ENCODE measurements at places on chromosomes 4 and X.

DNA sequence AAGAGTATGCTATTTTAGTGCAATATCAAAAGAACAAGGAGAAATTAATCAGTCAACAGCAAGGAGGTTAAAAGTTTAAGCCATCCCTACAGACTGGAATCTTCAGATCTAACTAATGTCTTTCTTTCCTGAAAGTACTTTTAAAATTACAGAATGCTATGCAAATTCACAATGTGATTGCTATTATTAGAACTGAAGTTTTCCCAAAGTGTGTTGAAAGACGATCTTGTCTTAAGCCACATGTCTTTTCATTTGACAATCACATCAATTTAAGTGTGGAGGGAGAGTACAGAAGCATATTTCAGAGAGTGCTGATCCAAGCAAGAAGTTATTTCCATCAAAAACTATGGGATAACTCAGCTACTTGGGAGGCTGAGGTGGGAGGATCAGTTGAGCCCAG lies 64.7 kb upstream of the TNIP3 start:
- DNase-seq = no peak

- DNase-seq = no peak
Observed at GRCh38 chrX:109719264-109719663, 13.8 kb downstream of the ACSL4 start.

GRCh38 chr4:20408611-20409010 lies 156.9 kb downstream of the SLIT2 start:
- DNase-seq = no peak

DNA sequence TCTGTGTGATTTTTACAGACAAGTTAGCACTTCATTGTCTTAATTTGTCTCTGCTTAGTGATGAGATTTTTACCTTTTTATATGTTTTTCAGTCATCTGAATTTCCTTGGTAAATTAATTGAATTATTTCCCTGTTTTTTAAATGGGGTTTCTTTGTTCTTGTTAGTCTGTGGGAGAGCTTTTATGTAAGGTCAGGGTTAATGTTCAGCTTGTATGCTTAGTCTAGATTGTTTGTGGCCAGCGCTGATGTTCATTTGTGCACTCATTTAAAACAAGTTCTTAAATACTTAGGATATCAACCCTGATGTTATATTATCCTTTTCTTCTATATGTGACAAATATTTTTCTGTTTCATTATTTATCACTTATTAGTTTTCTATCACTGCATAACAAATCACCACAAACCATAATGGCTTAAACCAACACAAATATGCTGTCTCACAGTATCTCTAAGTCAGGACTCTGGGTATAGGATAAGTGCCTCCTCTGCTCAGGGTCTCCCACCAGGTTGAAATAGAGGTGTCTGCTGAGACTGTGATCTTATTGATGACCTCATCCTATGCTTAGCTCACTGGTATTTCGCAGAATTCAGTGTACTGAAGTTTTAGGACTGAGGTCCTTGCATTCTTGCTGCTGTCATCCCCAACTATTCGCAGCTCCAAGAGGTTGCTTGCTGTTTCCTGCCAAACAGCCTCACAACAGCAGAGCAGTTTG lies 53.2 kb downstream of the ATP10D start:
- DNase-seq = no peak

GRCh38 chr4:113699772-113700171 lies 61.8 kb downstream of the CAMK2D start:
- DNase-seq = no peak

DNA sequence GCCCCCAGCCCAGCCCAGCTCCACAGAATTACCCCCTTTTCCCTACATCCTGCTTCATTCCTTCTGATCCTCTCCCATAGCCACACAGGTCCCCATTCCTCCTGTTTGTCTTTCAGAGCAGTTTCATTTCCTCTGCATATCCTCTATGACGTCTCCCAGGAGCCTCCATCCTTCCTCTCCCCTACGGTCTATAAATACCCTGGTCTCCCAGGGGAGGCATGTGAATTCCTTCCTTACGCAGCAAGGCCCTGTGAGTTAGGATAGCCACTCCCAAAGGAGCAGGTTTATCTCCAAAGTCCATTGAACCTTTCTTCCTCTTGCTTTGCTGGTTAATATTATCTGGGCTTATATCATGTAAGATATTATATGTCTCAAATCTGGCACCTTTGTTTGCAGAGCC lies 8.4 kb upstream of the APLN start:
- no peak for DNase-seq

DNA sequence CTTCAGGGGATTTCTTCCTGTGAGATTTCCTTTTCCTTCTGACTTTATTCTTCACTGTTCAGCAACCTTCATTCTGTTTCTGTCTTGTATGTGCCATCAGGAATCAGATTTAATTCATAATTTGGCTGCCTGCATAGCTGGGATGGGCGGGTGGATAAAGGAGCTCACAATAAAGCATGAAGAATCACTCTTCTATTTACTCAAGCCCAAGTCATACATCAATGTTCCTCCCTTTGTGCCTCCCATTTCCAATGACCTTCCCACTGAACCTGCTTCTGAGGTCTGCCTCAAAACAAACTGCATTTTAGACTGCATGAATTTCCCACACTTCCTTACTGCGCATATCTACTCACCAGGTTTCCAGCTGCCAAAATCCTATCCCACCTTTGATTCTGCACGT lies 14.0 kb downstream of the PDGFC start:
- DNase-seq = no peak

GRCh38 chr4:113888006-113888405 lies 91.4 kb downstream of the ARSJ start:
- no peak for DNase-seq

GRCh38 chr4:23819041-23819511 lies 70.8 kb downstream of the PPARGC1A start:
- DNase-seq = no peak

- DNase-seq = no peak
Observed at GRCh38 chr4:14302021-14302420, 674.5 kb upstream of the BOD1L1 start.

DNA sequence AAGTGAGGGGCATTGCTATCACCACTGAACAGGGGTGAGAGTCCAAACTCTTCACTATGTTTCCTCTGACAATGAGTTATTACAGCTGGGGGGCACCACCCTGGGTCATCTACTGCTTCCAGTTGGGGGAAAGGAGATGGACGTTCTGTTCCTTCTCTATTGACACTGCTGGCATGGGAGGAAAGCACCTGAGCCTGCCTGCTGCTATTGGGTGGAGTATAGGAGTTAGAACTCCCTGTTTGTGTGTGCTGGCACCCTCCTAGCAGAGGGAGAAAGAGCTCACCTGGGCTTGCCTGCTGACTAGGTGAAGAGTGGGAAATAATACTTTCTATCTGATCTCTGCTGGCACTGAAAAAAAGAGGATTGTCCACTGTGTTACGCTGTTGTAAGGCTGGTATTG lies 163.8 kb downstream of the MSN start:
- no peak for DNase-seq

GRCh38 chr4:153217440-153217839 lies 13.2 kb downstream of the TRIM2 start:
- no peak for DNase-seq

DNA sequence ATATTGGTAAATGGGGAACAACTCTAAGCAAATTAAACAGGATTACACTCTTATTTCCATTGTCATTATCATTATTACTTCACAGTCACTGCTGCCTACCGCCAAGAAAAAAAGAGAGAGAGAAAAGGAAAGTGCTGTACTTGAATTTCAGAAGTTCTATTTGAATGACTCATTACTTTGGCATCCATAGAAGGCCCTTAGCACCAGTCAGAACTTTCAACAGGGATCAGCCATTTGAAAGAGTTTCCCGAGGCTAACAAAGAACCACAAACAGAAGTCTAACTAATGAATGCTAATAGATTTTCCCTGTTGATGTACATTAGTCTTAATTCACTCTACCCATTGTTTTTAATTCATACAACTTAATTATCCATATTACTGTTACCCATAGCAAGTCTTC lies 116.3 kb downstream of the SHROOM4 start:
- no peak for DNase-seq

DNA sequence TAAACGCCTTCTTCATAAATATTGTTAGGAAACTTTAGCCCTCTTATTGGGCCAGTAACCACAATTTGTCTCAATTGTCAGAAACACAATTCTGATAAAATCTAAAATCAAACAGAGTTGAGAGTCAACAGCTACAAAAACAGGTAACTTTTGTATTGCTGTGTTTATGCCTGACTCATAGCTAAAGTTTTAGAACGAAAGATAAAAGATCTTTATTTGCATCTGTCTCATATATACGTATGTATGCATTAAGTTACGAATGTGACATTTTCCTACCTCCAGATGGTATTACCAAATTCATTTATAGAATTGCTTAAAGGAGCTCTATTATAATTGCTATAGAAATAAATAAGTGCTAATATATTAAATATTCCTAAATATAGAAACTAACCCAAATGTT lies 887.9 kb upstream of the NDST4 start:
- no peak for DNase-seq

GRCh38 chr4:4460759-4461158 lies 73.9 kb downstream of the NSG1 start:
- no peak for DNase-seq

DNA sequence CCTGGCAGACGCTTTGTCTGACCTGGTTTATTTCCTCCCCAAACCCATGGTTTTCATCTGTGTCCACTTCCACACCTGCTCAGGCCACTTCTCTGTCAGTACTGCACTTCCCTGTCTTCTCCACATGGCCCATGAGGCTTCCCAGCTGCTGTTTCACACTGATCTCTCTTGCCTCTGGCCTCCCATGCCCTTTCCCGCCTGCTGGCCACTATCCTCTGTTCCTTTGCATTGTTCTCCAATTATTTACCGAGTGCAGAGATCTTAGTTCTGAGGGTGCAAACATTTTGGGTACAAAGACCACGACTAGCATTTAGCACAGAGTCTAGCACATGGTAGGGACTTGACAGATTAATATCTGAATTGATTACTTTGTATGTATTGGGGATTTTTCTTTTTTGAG lies 174.8 kb upstream of the NPY2R start:
- no peak for DNase-seq

- DNase-seq = no peak
Observed at GRCh38 chrX:142428916-142429315, 223.8 kb upstream of the MAGEC2 start.

- no peak for DNase-seq
Observed at GRCh38 chrX:45956191-45956870, 588.9 kb downstream of the ZNF674 start.

- DNase-seq = no peak
Observed at GRCh38 chr4:18391354-18391728, 369.8 kb upstream of the LCORL start.

GRCh38 chr4:113884655-113885054 lies 94.8 kb downstream of the ARSJ start:
- DNase-seq = no peak

GRCh38 chr4:2105559-2105958 lies 46.4 kb downstream of the NAT8L start:
- DNase-seq = no peak

GRCh38 chr4:140213749-140214148 lies 59.8 kb upstream of the MAML3 start:
- no peak for DNase-seq

GRCh38 chr4:95998311-95998710 lies 158.4 kb downstream of the PDHA2 start:
- DNase-seq = no peak

GRCh38 chr4:85476381-85476780 lies 1.4 kb downstream of the ARHGAP24 start:
- DNase-seq = no peak

GRCh38 chr4:87042986-87043820 lies 108.4 kb downstream of the AFF1 start:
- no peak for DNase-seq

DNA sequence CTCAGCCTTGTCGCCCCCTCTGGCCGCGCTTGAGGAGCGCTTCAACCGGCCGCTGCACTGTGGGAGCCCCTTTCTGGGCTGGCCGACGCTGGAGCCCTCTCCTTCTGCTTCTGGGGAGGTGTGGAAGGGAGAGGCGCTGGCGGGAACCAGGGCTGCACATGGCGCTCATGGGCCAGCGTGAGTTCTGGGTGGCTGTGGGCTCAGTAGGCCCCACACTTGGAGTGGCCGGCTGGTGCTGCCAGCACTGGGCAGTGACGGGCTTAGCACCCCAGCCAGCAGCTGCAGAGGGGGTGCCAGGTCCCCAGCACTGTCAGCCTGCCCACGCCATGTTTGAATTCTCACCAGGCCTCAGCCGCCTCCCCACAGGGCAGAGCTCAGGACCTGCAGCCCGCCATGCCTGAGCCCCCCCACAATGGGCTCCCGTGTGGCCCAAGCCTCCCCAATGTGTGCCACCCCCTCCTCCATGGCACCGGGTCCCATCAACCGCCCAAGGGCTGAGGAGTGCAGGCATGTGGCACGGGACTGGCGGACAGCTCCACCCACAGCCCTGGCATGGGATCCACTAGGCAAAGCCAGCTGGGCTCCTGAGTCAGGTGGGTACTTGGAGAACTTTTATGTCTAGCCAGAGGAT lies 615.2 kb downstream of the TRIML1 start:
- no peak for DNase-seq

DNA sequence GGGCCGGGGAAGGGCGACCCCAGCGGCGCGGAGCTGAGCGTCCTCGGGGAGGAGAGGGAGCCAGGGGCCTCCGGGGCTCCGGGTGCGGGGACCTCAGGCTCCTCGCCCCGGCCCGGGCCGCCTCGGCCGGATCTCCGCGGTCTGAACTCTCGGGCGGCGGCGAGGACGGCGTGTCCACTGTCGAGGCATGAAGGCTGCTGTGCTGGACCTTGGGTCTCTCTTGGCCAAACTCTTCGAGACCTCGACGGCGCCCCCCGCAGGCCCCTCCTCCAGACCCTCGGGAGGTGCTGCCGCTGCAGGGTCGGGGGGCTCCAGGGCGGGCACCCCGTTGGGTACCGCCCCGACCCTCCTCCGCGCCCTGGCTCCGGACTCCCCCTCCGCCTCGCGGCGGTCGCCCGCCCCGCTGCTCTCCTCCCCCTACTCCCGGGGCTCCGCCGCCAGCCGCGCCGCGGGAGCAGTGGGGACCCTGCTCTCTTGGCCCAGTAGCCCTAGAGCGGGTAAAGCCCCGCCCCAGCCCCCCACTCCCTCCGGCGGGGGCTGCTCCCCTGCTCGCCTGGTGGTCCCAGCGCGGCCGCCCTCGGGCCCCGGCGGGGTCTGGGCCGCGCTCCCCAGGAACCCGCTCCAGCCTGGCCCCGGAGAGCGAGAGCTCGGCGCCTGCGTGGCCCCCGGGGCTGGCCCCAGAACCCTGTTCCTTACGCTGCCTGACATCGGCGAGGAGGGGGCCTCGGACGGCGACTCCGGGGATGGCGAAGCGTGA lies 564 bp downstream of the FAM149A start:
- no peak for DNase-seq

- no peak for DNase-seq
Observed at GRCh38 chr4:835148-836002, 9.4 kb upstream of the CPLX1 start.

GRCh38 chrX:39019056-39019455 lies 217.8 kb downstream of the MID1IP1 start:
- no peak for DNase-seq

All from liver (tissue), 10 donors.